Lung (tissue), 17 donors: ENCODE measurements at places on chromosomes 2 and 18. TPM values are rescaled to one million over a fixed set of nuclear protein-coding genes. Genes with fewer than 3 reads are reported as not detected.
A peak's percentile ranks its signal among the peaks of the same experiment; 100 is the strongest.

- no peak for DNase-seq
These were observed 13.9 kb upstream of the THSD7B start for GRCh38 chr2:136751406-136751805.

- no peak for DNase-seq
These were observed 26.4 kb upstream of the PKDCC start for GRCh38 chr2:42021464-42021863.

DNA sequence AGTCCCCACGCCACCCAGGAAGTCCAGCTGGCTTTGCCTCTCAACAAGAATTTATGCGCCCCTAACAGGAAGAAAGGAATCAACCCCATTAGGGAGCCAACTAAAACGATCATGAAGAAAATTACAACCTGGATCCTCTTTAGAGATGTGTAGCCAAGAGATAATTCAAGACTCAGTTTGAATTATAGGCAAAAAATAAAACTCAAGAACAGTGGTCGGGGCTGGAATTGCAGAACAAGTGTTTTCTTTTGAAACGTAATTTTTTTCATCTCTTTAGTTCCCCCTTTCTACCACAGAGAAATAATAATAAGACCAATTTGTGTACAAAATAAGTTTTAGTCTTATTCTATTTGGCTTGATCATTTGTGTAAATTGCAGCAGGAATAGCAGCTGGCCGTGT is 22.4 kb downstream of the PDCD1 start:
- DNase-seq: no peak

DNA sequence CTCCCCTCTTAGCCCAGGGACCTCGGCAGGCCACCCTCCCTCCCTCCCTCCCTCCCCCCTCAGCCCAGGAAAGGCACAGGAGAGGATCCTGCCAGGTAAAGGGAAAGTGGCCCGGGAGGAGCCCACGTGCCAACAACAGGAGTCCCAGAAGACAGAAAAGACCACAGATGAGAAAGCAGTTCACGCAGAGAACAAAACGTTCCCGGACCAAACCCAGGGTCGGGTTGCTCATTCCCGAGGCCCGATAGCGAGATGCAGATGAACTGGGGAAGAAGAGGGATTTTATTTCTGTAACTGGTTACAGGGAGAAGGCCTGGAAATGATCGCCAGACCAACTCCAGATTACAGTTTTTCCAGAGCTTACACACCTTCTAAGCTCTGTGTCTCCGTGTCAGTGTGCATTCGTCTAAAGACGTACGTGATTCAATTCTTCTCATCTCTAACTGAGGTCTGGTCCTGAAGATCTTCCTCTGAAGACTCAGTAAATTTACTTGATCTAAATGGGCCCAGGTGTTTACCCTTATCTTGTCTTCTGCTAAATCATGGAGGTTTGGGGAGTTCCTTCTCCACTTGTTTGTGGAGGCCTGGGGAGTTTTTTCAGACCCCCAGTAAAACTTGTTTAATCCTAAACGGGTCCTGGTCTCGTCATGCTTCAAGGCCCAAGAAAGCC is 807 bp upstream of the NEU4 start:
- DNase-seq: peak; percentile 11

DNA sequence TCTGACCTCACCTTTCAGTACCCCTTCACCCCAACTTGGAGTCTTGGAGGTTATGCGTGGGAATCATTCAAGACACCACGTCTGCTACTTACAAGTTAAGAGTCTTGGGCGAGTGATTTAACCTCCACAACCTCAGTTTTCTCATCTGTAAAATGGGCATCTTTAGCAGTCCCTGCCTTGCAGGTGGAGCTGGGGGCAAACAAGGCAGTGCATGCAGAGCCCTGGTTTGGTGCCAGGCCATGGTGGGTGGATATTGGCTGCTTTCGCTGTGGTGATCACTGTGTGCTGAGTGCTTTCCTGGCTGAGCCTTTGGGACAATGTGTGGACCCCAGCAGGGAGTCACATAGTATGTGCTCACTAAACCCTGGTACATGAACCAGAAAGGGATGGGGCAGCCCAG is 20.4 kb upstream of the PTMA start:
- DNase-seq: no peak

DNA sequence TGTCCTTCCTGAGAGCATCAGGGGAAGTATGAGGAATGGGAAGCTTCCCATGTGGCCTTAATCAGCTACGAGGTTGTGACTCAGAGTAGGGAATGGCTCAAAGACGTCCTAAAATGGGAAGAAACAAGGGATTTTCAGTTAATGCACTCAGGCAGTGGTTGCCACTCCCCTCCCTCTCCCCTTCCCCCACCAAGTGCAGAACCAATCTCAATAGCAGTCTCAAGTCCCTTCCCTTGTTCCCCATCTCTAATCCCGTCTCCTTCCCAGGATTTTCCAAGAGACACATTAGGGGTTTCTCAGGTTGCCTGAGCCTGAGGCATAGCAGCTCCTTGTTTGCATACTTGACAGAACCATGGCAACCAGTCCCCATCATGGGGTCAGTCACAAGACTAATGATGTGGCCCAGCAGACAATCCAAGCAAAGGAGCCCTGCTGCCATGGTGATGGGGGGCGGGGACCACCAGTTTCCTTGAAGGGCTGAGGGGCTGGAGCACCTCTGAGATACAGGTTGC is 18.2 kb upstream of the RESP18 start:
- no peak for DNase-seq

DNA sequence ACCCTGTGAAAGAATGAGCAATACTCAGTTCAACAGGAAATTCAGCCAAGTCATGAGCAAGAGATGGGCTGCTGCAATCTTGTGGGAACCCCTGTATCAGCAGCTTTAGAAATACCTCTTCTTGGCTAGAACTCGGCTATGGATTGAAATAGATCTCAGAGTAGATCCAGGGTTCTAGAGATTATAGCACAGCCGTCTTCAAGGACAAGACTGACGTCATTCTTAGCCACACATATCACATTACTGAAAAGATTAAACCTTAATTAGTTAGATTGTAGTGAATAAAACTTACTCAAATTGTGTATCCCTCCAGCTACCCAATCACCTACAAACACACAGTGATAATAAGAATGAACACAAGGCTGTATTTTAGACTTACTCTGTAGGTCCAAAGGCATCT is 776.4 kb downstream of the EPHA4 start:
- DNase-seq: no peak

DNA sequence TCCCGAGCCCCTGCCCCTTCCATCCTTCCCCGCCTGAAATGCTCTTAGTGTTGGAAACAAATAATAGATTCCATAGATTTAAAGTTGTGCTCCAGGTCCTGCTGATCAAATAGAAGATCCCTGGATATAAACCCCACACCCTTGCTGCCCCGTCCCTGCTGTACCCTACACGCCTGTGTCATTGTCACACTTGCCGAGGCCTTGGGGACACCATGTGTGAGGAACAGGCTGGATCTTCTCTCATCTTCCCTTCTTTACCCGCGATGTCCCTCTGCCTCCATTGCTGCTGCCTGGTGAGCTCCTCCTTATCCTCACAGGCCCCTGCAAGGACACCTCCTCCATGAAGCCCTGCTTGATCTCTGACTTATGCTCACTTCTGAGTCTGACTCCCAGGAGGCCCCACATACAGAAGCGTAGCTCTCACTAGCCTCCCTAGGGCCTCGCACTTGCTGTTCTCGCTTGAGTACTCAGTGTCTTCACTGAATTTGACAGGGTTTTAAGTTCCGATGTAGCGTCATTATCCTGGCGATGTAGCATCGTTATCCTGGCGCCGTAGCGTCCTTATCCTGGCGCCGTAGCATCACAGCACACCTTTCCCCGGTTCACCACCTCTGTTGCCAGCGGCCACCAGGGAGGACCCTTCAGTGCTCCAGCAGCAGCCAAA is 221.9 kb downstream of the NDUFA10 start:
- DNase-seq: no peak

GRCh38 chr2:17915811-17916518 is 37.5 kb downstream of the KCNS3 start:
- DNase-seq: no peak

Gene VWC2L
- 0.04 TPM for polyA plus RNA-seq

Gene PPM1B
- polyA plus RNA-seq: 23.5 TPM

Gene RPRD1A
- polyA plus RNA-seq: 27.3 TPM

Gene NTSR2
- not detected for polyA plus RNA-seq
